Activated T-cell treated with anti-CD3 and anti-CD28 coated beads, Interleukin-2, amount 50 U/mL, for 72 hours (primary cell): ENCODE measurements at places on chromosomes 6 and 20. TPM values are rescaled to one million over a fixed set of nuclear protein-coding genes. Genes with fewer than 3 reads are reported as not detected.

Gene CCDC170
- not detected for total RNA-seq

Gene TDRD6
- total RNA-seq: not detected

Gene HSPA12B
- total RNA-seq: not detected

Gene OXT
- total RNA-seq: 1.8 TPM

Gene CABLES2
- total RNA-seq: 7.1 TPM

Gene RAB32
- 0.39 TPM for total RNA-seq

Gene SLC22A23
- 2.0 TPM for total RNA-seq

Gene ADAM33
- total RNA-seq: not detected

Gene IL20RA
- not detected for total RNA-seq

Gene SNAI1
- total RNA-seq: 1.3 TPM

Gene RIMS1
- not detected for total RNA-seq

Gene GGT7
- total RNA-seq: 20.8 TPM

Gene RGS19
- total RNA-seq: 40.0 TPM

Gene KCNQ5
- 9.8 TPM for total RNA-seq

GRCh38 chr6:67433124-67433523 is 1202.0 kb upstream of the ADGRB3 start:
- DNase-seq: no peak

DNA sequence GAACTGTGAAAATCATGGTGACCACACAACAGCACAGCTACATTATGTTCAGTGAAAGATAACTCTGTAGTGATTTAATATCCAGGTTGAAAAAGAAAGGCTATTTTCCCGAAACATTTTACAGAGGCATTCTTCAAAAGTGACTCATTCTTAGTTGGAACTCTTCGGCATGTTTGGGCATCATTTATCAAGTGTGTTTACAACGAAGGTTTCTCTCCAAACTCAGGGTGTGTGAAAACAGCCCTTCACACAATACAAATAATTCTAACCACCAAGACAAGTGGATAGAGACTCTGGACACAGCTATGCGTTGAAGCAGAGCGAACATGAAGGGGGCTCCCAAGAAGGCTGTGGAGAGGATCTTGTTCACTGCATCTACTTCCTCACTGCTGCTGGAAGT is 57.6 kb downstream of the CBLN4 start:
- DNase-seq: no peak

DNA sequence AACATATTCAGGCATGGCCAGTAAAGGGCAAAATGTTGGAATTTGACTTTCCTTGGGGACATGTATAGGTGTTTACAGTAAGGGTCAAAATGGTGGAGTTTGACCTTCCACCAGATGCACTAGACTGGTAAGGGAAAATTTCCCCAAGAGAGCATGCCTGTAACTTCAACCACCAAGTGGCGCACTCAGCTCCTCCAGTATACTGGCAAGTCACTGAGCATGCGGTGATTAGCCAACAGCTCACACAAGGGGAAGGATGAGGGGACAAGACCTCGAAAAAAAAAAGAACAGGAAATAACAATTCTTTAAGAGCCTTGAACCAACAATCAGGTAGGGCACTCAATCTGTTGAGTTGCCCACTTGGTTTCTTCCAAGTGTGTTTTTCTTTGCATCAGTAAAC is 140.9 kb downstream of the EYS start:
- no peak for DNase-seq

DNA sequence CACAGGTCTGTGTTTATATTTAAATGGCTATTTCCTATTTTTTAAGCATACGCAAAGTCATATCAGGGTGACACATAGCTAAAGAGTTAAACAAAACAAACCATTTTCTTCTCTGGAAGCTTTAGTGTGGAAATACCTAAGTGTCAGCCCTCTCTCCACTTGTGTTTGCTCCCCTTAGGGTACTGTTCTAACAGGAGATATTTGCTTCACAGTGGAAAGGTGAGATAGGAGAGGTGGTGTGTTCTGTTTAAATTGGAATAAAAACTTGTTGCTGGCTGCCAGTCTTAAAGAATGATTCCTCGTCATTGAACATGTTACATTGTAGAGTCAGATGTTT is 18.9 kb downstream of the PHACTR2 start:
- no peak for DNase-seq

DNA sequence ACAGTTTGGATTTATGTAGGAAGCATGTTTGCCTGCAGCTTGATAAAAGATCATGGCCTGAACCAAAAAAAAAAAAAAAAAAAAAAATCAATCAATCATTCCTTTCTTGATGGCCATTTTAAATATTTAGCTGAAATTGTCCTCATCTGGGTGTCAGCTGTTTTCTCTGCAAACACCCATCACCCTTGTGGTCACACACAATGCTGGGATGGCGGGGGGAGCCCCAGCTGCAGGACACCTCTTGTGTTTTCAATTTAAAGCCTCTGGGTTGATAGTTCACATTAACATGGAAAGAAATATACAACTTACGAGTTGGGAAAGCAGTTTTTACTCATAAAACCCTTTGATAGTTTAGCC is 160.4 kb downstream of the ZFP64 start:
- no peak for DNase-seq

GRCh38 chr6:97456070-97456469 is 173.1 kb upstream of the MMS22L start:
- DNase-seq: no peak

- DNase-seq: no peak
Observed at GRCh38 chr6:336159-337114, 44.1 kb downstream of the DUSP22 start.

- DNase-seq: no peak
Observed at GRCh38 chr6:160883560-160883959, 108.0 kb upstream of the MAP3K4 start.

DNA sequence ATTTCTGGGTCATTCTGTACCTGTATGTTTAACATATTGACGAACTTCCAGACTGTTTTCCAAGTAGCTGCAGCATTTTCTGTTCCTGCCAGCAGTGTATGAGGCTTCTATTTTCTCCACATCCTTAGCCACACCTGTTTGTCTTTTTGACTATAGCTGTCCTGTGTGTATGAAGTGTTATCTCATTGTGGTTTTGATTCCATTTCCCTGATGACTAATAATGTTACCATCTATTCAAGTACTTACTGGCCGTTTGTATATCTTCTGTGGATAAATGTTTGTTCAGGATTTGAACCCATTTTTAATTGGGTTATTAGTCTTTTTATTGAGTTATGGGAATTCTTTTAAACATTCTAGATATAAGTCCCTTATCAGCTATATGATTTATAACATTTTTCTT is 95.2 kb downstream of the JAG1 start:
- DNase-seq: no peak

GRCh38 chr6:141552463-141552862 is 580.3 kb upstream of the GJE1 start:
- DNase-seq: no peak

- no peak for DNase-seq
Observed at GRCh38 chr6:95489185-95489863, 88.0 kb upstream of the MANEA start.

DNA sequence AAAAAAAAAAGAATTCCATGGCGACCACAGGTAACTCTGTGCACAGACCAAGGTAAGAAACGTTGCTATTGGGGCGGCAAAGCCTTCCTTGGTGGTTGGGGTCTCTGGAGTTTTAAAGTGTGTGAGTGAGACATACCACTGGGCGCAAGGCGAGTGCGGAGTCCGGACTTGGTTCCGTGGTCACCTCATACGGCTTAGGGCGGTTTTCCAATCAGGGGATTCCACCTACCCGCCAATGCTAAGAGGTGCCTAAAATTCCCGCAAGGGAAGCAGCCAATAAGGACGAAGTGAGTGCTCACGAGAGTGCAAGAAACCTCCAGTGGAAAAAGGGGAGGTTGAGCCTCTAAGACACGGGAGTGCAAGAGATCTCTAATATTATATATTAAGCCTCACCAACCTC is 68.6 kb upstream of the PRSS16 start:
- DNase-seq: no peak

- DNase-seq: peak; percentile 57
Observed at GRCh38 chr20:50283922-50284810, 93.5 kb downstream of the CEBPB start.

DNA sequence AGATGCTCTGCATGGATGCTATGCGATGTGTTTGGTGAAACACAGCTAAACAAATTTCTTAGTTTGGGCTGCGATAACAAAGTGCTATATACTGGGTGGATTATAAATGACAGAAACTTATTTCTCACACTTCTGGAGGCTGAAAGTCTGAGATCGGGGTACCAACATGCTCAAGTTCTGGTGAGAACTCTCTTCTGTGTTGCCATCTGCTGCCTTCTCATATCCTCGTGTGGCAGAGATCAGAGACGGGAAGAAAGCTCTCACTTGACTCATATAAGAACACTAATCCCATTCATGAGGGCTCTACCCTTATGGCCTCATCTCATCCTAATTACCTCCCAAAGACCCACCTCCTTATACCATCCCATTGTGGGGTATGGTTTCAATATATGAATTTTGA is 162.0 kb upstream of the DTNBP1 start:
- DNase-seq: no peak

DNA sequence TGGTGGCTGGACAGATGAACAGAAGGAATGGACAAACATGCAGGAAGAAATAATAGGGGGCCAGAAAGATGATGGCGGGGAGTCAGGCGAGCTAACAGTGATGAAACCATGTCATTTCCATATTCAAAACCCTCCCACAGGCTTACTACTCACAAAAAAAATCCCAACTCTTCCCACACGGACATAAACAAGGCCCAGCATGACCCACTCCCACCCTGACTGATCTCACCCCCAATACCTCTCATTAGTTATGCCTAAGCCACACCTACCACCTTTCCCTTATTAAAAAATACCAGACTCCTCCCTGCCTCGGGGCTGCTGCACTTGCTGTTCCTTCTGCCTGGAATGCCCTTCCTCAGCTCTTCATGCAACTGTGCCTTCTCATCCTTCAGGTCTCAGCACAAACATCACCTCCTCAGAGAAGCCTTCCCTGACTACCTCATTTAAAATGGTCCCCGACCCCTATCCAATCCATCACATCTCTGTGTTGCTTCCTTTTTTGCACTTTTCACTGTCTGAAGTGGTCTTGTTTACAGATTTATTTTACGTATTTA is 145.8 kb downstream of the PREX1 start:
- DNase-seq: no peak

- no peak for DNase-seq
Observed at GRCh38 chr6:131387562-131388447, 185.2 kb upstream of the ARG1 start.

GRCh38 chr20:52404671-52405070 is 213.1 kb upstream of the ZFP64 start:
- DNase-seq: no peak

- no peak for DNase-seq
Observed at GRCh38 chr20:32507998-32508774, 76.9 kb downstream of the NOL4L start.

GRCh38 chr6:23016696-23017095 is 447.3 kb downstream of the HDGFL1 start:
- DNase-seq: no peak

GRCh38 chr6:110398778-110399177 is 16.6 kb downstream of the DDO start:
- DNase-seq: no peak

DNA sequence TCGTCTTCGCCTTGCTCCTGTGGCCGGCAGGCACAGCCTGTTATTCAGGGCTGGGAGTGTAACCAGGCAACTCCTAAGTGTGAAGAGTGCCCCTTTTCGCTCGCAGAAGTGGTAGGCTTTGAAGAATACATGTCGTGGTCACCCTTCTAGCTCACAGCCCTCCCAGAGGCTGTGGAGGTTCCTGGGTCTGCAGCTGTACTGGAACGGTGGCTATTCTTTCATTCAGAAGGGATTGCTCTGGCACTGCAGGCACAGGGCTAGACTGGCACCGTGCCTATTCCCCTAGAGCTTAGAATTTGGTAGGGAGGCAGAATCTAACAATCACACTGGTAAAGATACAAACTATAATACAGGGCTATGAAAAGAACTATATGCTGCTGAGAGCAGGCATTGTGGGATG is 1.1 kb upstream of the SRSF12 start:
- no peak for DNase-seq

DNA sequence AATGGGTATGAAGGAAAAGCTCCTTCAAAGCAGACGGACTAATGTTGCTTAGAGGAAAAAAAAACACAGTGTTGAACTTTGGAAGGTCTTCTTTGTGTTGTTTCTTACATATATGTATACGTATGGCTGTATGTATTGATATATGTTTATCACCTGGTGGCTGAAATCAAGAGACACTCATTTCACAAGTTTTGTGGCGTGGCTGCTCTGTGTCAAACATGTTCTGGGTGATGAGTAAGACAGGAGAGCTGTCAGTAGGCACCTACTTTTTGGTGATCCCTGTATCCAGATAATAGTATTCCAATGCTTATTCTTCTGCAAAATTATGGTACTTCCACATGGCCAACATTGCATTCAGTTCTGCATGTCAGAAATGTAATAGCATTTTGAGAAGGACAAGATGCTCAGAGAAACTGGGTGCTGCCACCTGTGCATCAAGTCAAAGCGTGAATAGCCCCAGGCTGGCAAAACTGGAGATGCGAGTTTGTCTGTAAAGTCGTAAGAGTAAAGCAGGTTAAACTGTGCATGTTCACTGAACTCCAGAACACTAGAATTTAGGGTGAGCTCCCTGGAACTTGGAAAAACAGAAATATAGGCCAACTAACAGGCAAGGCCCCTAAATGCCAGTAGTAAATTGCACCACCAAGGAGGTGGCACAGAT is 67.9 kb downstream of the ARMC2 start:
- peak; percentile 35 for DNase-seq

DNA sequence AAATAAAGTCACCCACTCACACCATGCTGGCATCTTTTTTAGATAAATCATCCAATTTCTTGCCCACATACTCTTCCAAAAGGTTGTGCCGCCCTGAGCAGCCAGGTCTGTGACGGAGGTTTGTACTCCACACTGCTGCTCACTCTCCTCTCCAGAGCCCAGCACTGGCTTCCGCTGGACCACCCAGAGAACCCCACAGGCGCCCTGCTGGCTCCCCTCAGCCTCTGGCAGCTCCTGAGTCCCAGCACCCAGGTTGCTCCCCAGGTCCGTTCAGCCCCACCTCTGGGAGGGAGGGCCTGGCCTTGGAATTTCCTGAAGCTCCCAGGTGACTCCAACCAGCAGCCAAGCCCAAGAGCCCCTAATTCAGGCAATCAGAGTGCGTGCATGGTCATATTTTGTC is 131.7 kb upstream of the CST7 start:
- no peak for DNase-seq

- no peak for DNase-seq
Observed at GRCh38 chr20:18224968-18225568, 63.3 kb upstream of the ZNF133 start.

DNA sequence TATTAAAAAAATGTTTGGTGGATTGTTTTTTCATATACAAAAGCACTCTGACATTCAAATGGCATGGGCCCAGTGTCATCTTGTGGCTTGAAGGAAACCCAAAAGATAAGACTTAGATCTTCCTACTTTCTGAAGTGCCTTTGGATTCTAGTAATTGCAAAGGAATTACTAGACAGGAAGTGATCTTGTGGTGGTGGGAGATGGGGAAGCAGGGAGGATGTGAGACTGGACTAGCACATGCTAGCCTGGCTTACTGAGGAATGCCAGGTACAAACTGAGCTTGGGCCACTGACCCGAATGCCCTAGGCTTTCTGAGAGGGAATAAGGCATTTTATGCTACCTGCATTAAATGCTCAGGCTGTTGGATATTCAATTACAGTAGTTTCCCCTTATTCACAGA is 59.0 kb downstream of the AFG1L start:
- DNase-seq: no peak

GRCh38 chr6:114033606-114034005 is 62.7 kb upstream of the HDAC2 start:
- DNase-seq: no peak
